ENCODE measurements at places on chromosomes 2 and 18. TPM values are rescaled to one million over a fixed set of nuclear protein-coding genes. Genes with fewer than 3 reads are reported as not detected.

GRCh38 chr2:3222636-3223035, 155.0 kb downstream of the EIPR1 start:
- no peaks in the 10 kb centered on the region for H3K36me3 ChIP-seq
- H3K27me3 ChIP-seq = no peaks in the 10 kb centered on the region
- H3K4me1 ChIP-seq = peaks cover 33% of the 10 kb centered on the region
- no peak for DNase-seq
- no peak overlapping the region for H3K27ac ChIP-seq

- H3K27ac ChIP-seq = no peak overlapping the region
- H3K36me3 ChIP-seq = no peaks in the 10 kb centered on the region
- peaks cover 6% of the 10 kb centered on the region for H3K4me1 ChIP-seq
Measured at GRCh38 chr2:144372410-144373080, 147.4 kb downstream of the ZEB2 start.

DNA sequence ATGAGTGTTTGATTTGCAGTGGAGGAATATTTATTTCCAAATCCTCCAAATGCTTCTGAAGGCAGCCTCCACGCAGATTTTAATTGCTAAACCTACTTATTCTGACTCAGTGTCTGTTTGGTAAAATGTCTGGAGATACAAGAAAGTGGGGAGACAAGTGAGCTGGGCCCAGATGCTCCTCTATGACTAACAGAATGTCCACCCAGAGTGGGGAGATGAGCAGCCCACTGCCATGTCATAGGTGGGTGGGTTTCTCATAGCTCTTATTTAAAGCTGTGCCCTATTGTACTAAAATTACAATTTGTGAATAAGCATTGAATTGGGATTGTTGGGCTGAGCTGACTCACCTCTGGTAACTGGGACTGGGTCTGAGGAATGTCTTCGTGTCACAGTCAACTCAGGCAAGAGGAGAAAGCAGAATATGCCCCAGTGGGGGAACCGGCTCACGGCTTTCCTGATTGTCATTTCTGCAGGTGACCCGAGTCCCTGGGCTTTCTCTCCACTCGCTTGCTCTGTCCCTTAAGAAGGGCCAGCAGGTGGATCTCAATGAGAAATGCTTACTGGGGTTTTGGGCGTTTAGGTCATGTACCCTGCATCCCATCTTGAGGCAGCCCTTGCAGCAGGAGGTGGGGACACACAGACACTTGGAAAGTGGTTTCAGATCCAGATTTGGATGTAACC, 116.3 kb upstream of the SPRED2 start:
- DNase-seq = no peak
- no peak overlapping the region for H3K4me3 ChIP-seq
- H3K27me3 ChIP-seq = no peaks in the 10 kb centered on the region

DNA sequence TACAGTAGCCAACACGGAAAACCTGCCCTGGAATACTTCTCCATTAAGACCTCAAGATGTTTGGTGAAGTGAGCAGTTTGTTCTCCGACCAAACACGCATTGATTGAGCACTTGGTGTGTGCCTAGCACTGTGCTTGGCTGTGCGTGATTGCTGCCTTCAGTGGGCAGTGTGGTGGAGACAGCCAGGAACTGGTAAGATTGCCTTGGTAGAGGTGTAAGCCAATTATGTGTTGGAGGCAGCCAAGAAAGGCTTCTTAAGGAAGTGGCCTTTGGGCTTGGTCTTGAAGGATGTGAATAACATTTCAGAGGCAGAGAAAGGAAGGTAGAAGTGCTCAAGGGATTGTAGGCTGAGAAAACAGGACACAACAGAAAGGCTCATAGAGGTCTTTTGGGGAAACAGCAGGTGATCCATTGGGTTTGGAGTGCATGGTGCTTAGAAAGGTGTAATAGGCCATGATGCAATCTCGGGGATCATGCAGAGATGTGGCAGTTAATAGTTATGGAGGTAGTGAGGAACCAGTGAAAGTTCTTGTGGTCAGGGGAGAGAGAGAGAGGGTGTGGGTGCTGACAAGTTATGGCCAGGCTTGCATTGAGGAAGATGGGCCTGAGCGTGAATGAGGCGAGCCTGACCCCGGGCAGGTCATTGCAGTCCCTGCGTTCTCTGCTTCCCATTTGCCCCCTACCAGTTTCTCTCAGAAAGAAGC, 6.3 kb downstream of the B3GNT2 start:
- no peaks in the 10 kb centered on the region for H3K36me3 ChIP-seq
- no peak overlapping the region for H3K27ac ChIP-seq
- no peak for DNase-seq

GRCh38 chr2:54387059-54387991, 68.8 kb upstream of the SPTBN1 start:
- H3K27ac ChIP-seq = no peak overlapping the region
- no peaks in the 10 kb centered on the region for H3K36me3 ChIP-seq
- H3K4me1 ChIP-seq = peaks cover 15% of the 10 kb centered on the region

The CDH7 gene
- not detected for total RNA-seq

The PDIA6 gene
- total RNA-seq = 642 TPM

The MYO5B gene
- total RNA-seq = 24.0 TPM

- H3K27ac ChIP-seq = no peak overlapping the region
- H3K27me3 ChIP-seq = peaks cover 3% of the 10 kb centered on the region
- no peaks in the 10 kb centered on the region for H3K36me3 ChIP-seq
- no peak for DNase-seq
- H3K4me3 ChIP-seq = no peak overlapping the region
Measured at GRCh38 chr2:176642074-176642473, 372.8 kb downstream of the MTX2 start.

GRCh38 chr18:8858888-8859511, 153.6 kb downstream of the MTCL1 start:
- no peaks in the 10 kb centered on the region for H3K4me1 ChIP-seq
- no peak overlapping the region for H3K4me3 ChIP-seq
- H3K36me3 ChIP-seq = no peaks in the 10 kb centered on the region
- DNase-seq = no peak
- H3K27me3 ChIP-seq = no peaks in the 10 kb centered on the region

GRCh38 chr2:66030553-66030952, 404.4 kb upstream of the MEIS1 start:
- H3K4me1 ChIP-seq = no peaks in the 10 kb centered on the region
- no peaks in the 10 kb centered on the region for H3K27me3 ChIP-seq
- peak; percentile 18 for DNase-seq
- H3K4me3 ChIP-seq = no peak overlapping the region
- H3K27ac ChIP-seq = no peak overlapping the region
- no peaks in the 10 kb centered on the region for H3K36me3 ChIP-seq

The PSMA8 gene
- not detected for total RNA-seq
